CD4-positive, alpha-beta T cell treated with Interleukin-2 at 100 ng/mL for 4 hours (primary cell): ENCODE measurements at places on chromosomes 13 and 19.

DNA sequence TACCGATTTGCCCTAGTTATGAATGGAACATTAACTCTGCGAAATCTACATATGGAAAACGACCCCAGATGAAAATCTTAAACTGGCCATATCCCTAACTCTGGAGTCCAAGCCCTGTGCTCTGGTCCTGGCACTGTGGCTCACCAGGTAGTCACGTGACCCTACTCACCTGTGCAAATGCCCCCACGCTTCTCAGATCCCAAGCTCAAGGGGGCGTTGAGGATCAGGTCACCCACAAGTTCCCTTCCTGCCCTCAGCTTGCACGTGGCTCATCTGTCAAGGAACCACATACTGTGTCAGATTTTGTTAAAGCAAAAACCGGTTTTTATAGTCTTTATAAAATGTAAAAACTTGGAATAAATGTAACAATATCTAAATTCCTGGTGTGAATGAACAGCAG is 324.0 kb downstream of the SHISA2 start:
- DNase-seq: no peak

DNA sequence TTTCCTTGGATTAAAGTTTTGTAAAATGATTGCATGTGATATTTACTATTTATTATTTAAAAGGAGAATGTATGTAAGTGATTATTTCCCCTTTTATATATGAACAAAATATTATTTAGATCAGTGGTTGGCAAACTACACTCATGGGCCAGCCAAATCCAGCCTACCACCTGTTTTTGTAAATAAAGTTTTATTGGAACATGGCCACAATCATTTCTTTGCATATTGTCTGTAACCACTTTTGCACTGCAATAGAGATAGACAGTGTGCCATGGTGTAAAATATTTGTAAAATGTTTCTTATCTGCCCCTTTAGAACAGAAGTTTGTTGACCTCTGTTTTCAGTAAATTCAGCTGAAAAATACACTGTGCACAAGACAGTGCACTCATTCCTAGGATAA is 426.4 kb downstream of the MYO16 start:
- no peak for DNase-seq

- no peak for DNase-seq
Measured at GRCh38 chr13:44199627-44200207, 173.9 kb upstream of the SERP2 start.

DNA sequence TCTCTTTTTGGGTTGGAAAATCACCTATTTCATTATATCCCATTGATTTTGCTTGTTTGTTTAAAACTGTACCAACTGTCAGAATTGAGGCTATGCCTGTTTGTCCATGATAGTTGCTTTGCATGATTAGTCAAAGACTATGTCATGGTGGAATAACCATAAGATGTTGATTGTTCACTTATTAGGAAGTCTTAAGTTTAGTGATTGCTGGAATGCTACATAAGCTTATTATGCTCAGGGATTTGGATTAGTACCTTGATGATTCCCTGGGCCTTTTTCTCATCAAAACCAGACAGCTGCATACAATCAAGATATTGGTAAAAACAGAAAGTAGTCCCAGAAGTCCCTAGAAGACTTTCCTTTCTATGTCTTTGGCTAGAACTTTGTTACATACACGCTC is 954.7 kb downstream of the PCDH9 start:
- DNase-seq: no peak

DNA sequence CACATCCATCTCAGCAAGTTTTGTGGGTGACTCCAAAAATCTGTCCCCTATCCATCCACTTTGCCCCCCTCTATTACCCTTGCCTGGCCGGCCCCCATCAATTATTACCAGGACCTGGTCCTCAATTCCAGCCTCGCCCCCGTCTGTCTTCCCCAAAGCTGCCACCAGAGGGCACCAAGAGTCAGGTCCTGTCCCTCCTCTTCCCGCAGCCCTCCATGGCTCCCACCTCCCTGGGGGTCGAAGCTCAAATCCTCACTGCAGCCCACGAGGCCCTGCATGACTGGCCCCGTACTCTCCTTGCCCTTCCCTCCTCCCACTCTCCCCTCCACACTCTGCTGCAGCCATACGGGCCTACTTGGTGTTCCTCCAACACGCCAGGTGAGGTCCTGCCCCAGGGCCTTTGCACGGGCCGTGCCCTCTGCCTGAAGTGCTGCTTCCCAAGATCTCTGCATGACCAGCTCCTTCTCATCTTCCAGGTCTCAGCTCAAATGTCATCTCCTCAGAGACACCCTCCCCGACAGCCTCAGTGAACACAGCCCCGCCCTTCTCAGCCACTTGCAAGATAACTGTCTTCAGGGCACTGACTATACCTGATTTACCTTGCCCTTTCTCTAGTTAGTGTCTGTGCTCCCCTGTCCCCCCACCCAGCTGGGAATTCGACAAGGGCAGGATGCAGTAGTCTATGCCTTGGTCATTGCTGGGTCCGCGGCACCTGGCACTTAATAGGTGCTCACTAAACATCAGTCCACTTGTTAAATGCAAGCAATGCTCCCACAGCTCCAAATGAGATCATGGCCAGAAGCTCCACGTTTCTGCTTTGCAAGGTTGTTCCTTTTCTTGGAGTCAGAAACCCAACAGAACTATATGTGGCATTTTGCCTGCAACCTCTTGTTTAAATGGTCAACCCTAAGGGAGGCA is 16.8 kb upstream of the SEMA6B start:
- peak; percentile 59 for DNase-seq

DNA sequence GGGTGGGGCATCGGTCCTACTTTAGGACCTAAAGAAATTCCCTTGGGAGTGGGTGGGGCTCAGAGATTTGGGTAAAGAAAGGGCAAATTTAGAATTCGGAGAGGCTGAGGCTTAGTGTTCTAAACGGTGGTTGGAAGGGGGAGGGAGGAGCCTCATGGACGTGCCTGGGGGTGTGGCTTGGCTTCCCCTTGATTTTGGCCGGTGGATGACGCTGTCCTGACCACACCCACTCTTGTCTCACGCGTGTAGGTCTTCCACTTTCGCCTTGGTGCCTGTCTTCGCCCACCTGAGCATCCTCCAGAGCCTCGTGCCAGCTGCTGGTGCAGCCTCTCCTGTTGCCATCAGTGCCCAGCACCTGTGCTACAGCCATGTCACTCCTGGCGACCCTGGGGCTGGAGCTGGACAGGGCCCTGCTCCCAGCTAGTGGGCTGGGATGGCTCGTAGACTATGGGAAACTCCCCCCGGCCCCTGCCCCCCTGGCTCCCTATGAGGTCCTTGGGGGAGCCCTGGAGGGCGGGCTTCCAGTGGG is 1.2 kb upstream of the NUP62 start:
- no peak for DNase-seq

- DNase-seq: no peak
Measured at GRCh38 chr13:111080642-111081041, 34.5 kb upstream of the ARHGEF7 start.

- no peak for DNase-seq
Measured at GRCh38 chr13:34026308-34026707, 208.4 kb downstream of the RFC3 start.

DNA sequence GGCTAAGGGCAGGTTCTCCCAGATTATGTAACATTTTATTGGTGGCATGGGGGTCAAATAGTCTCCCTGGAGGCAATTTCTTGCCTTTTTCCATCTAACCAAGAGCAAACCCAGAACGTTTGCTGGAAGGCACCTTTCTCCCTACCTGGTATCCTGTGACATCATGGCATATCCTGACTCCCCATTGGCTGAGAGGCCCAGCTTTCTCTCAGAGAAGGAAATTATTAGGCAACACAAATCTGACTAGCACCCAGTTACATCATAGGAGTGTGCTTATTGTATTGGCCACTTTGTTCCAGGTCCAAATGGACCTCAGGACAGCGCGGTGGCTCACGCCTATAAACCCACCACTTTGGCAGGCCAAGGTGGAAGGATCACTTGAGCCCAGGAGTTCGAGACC is 13.0 kb downstream of the NTN5 start:
- DNase-seq: peak; percentile 7
